Renal pelvis (tissue), 12 donors: ENCODE measurements at places on chromosomes 12 and 14. TPM values are rescaled to one million over a fixed set of nuclear protein-coding genes. Genes with fewer than 3 reads are reported as not detected.

DNA sequence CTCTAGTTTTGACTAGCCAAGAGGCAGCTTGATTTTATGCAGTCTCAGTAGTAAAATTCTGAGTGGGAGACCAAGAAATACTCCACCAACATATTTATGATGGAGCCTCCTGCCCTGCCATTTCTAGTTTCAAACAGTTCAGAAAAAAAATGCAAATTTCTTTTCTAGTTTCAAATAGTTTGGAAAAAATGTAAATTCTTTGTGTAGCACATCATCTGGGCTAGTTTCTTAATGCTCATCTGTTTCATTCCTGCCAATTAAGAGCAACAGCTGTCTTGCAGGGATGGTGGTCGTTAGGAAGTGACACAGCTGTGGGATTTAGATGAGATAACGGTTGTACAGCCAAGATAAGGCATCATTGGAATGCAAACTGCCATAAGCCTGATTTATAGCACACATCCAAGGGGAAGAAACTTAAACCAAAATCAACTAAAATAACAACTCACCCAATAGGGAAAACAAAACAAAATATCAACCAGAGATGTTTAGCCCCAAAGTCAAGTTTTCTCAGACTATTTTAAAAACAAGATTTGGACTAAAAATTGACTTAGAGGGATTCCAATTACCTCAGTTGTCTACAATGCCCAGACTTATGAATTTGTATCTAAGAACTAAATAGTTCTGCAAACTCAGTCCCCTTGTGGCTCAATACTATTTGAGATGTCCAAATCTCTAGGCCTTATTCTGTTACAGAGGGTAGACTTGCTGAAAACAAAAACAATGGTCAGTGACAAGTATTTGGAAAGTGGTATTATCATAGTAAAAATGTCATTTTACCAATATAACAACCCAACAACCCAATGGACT is 291.3 kb upstream of the ATP2B1 start:
- DNase-seq, result peak; percentile 50

GRCh38 chr14:76917158-76917596 is 91.0 kb downstream of the LRRC74A start:
- DNase-seq, result peak; percentile 71

GRCh38 chr12:98769068-98769467 is 124.0 kb downstream of the APAF1 start:
- DNase-seq, result no peak

GRCh38 chr14:68182492-68182891 is 362.9 kb downstream of the RAD51B start:
- DNase-seq, result no peak

Gene TMEM63C
- polyA plus RNA-seq, result 2.4 TPM

Gene SLC25A47
- polyA plus RNA-seq, result not detected

Gene NUDT14
- polyA plus RNA-seq, result 44.0 TPM
